ENCODE measurements at places on chromosomes 13 and 19.
A peak's percentile ranks its signal among the peaks of the same experiment; 100 is the strongest.

DNA sequence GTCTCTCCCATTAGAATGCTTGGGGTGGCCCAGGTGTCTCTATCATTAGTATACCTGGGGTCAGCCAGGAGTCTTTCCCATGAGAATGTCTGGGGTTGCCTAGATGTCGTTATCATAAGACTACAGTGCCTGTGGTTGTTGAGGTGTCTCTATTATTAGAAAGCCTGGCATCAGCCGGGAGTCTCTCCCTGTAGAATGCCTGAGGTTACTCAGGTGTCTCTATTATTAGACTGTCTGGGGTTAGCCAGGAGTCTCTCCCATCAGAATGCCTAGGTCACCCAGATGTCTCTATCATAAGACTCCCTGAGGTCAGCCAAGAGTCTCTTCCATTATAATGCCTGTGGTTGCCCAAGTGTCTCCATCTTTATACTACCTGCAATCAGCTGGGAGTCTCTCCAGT, 1541.1 kb downstream of the UQCRFS1 start:
- DNase-seq = no peak

GRCh38 chr13:48695776-48696175, 42.0 kb downstream of the CYSLTR2 start:
- DNase-seq = no peak

GRCh38 chr19:18023622-18024251, 15.8 kb downstream of the ARRDC2 start:
- DNase-seq = no peak

- no peak for DNase-seq
These were observed 141.0 kb downstream of the RAP2A start for GRCh38 chr13:97574926-97575325.

DNA sequence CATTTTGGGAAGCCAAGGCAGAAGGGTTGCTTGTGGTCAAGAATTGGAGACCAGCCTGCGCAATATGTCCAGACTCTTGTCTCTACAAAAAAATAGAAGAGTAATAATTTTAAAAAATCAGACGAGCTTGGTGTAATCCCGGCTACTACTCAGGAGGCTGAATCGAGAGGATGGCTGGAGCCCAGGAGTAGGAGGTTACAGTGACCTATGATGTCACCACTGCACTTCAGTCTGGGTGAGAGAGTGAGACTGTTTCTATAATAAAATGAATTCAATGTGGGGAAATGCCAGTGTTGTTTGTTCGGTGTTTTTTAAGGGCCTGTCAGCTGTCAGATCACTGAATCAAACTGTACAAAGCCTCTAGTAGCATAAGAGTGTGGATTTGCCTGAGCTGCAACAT, 1.2 kb upstream of the FBXL3 start:
- no peak for DNase-seq

DNA sequence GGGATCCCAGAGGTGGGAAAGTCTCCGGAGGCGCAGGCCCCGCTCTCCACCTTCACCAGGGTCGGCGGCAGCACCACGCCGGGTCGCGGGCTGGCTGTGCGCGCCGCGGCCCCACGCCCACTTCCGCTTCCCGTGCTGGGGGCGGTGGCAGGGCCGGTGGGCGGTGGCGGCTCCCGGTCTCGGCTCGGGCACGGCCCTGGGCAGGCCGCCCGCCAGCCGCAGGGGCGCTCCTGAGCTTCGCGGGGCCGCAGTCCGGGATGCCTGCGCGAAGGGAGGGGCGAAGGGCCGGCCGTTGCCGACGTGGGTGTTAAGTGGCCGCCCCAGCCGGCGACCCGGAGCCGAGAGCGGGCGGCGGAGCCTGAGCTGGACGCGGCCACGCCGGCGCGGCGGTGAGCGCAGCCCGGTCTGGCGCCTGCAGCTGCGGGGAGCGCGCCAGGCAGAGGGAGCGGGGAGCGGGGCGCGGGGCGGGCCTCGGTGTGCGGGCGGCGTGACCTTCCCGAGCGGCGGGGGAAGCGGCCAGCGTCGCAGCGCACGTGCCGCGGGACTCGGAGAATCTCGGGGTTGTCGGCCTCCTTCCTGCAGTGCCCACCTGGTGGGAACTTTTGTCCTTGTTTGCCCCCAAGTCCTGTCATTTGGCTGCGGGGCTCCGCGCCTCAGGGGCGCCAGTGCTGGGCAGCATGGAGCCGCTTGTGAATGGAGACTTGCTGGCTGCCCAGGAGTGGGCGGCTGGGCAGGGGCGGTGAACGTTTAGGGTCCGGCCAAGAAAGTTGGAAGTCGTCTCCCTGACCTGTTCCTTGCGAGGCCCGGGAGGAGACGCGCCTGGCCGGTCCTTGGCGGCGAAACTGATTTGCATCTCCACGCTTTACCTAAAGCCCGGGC, at the start of gene SLC25A15:
SLC25A15 (plus strand) TSS at position 337 of the 879 bp plus-strand sequence. CDS start 3,616 bp downstream, outside the sequence.
- DNase-seq = peak; percentile 54

- peak; percentile 81 for DNase-seq
These were observed 87.1 kb downstream of the ARHGEF7 start for GRCh38 chr13:111202156-111202621.

GRCh38 chr19:50719566-50719965, at the start of gene SHANK1:
Gene SHANK1, minus strand, starts transcription at chr19:50719802. Its CDS starts 2,883 bp downstream, at chr19:50716919.
- no peak for DNase-seq

DNA sequence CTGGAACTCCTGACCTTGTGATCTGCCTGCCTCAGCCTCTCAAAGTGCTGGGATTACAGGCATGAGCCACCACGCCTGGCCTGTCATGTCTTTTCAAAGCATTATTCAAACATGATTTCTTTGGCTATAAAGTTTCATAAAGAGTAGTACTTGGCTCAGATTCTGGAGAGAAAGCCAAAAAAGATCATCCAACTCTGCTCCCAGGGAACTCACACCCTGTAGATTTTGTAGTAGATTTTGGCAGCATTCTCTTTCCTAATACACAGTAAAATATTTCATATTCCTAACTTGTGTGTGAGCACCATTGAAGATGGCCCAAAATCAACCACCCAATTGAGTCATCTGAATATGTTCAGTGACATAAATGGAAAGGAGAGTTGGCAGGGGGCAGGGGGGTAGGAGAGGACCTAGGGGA, 48.4 kb downstream of the CAB39L start:
- no peak for DNase-seq

GRCh38 chr13:63455938-63456337, 2040.3 kb upstream of the PCDH20 start:
- DNase-seq = no peak

GRCh38 chr19:29834991-29835846, 23.4 kb downstream of the CCNE1 start:
- no peak for DNase-seq

GRCh38 chr13:99390601-99391000, 83.4 kb upstream of the GPR183 start:
- DNase-seq = no peak

DNA sequence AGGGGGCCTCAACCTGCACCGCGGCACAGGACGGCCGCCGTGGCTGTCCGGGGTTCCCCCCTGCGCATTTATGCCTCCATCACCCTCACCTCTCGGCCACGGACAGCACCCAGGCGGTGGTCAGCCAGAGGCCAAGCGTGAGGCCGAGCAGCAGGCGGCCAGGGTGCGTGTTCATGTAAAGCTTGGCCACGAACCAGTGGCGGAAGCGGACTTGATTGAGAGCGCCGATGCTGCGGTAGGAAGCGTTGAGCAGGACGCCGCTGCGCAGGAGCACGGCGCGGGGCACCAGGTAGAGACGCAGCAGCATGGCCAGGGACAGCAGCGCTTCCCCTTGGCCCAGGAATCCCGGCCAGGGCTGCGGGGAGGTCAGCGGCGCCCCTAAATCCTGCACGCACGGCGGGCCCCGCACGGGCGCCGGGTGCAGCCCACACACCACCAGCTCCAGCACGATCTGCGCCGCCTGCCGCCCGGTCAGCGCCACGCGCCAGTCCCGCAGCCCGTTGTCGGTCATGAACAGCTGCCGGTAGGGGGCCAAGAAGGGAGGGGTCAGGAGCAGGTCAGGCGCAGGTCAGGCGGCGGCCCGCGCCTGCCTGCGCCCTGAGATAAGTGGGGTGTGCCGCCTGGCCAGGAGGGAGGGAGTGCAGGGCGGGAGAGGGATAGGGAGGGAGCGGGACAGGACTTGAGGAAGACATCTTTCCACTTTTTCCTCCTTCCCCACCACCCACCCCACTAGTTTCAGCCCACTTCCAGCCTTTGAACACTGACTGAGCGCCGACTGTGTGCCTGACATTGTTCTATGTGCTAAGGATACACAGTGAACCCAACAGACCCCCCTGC, 6.5 kb downstream of the KCNN4 start:
- DNase-seq = no peak

DNA sequence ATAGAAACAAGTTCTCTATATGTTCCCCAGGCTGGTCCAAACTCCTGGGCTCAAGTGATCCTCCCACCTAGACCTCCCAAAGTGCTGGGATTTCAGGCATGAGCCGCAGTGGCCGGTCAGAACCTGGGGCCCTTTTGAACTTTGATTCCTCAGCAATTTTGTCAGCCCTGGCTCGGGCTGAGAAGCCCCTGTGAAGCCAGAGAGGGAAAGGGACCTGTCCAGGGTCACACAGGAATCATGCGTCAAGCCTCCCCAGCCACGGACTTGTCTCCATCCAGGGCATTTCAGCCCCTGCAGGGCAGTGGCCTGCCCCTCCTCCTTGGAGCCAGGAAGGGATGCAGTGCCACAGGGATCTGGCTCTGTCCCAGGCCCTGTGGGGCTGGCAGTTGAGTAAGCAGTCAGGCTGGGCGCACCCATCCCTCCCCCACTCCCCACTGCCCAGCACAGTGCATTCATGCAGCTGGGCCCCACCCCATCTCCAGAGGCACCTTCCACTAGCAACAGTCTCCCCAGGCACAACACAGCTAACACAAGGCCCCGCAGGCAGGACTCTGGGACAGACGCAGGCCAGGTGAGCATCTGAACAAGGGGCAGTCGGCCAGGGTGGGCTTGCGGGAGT, at the start of gene CAPS:
CAPS (plus strand) TSS at position 516 of the 619 bp plus-strand sequence. CDS start 153 bp downstream, outside the sequence.
- DNase-seq = peak; percentile 21

- DNase-seq = no peak
These were observed 68.4 kb downstream of the ALOX5AP start for GRCh38 chr13:30803749-30804148.

- DNase-seq = no peak
These were observed 21.6 kb upstream of the FNDC3A start for GRCh38 chr13:48954081-48954480.

DNA sequence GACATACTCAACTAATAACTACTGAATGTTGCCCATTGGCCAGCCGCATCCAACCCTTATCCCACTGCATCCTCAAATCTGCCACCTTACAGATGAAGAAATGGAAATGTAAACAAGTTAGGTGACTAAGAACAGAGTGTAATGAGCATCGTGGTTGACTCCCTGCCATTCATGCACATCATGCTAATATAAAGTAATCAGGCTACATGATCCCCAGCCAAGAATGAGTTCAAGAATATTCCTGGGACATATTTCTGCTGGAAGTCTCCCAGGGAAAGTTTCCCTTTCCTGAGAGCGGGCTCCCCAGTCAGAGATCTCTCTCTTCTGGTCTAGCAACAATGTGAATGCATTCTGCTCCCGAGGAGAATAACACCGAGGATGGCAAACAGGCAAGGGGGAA, 55.9 kb upstream of the SERP2 start:
- no peak for DNase-seq

DNA sequence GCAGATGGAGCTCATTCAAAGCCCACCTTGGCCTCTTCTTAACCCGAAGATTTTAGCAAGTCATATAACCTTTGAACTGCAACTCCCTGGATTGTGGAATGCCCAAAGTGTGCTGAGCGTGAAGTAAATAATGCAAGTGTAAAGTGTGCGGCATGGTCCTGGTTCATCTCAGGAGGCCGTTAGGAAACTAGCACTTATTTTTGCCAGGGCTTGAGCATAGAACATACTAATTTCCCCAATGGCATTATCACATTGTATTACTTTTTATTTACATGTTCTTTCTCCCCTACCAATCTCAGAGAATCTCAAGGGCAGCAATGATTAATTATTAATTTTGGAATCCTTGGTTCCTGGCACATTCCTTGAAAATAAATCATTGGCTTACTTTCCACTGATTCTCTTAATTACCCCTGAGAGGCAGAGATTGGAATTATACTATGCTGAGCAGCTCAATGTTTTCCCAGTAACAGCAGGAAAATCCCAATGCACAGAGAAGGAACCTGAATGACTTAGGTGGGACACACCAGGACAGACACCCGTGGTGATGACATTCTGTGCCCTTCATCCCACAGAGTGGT, 128.8 kb upstream of the GJB6 start:
- no peak for DNase-seq

DNA sequence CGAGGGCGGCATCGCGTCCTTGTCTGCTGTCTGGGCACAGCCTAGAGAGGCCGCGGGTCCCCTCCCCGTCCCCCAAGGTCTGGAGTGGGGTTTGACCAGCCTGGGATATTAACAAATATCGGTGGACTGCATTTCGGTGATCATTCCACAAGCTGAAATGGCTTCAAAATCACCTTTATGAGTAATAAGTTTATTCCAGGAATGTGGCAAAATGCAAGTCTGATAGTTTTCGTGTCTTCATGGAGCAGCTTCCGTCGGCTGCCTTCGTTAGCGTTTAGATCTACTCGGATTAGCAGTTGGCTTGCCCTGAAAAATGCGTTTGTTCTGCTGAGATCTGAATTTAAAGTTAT, 1.1 kb upstream of the GJA3 start:
- DNase-seq = no peak

- DNase-seq = no peak
These were observed 55.3 kb downstream of the STK24 start for GRCh38 chr13:98521461-98522247.

- DNase-seq = no peak
These were observed 14.6 kb upstream of the DNMT1 start for GRCh38 chr19:10209315-10209714.

GRCh38 chr13:110073982-110074381, 233.0 kb downstream of the COL4A1 start:
- no peak for DNase-seq

GRCh38 chr13:114112826-114113322, 19.5 kb downstream of the RASA3 start:
- DNase-seq = no peak

DNA sequence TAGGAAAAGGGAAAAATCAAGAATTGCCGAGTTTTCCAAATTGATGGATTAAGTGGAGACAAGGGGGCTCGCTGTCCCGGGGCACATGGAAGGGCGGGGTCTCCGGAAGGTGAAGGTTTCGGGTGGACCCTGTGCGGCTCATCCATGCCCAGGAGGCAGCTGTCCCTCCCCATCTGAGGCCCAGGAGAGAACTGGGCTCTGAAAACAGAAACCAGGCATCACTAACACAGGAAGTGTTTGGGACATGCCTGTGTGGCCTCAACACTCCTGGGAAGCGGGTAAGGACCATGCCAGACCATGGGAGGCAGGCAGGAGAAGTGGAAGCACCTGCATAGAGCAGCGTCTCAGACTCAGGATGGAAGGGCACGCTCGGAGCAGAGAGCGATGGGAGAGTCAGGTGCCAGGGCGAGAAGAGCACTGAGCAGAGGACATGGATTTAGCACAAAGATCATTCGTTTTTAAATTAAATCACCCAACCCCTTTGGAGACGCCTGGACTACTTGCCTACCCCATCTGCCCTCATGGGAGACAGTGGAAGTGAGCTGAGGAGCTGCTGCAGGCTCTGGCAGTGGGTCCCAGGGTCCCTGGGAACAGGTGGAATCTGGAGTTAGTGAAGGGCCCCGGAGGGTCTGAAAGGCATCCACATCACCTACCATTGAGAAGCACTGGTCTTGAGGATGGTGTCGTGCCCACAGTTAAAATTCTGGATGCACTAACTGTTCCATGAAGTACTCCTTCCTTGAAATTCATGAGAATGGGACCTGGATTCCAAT, 183.2 kb upstream of the SOX1 start:
- DNase-seq = no peak

GRCh38 chr13:98959786-98960605, 17.9 kb downstream of the DOCK9 start:
- DNase-seq = peak; percentile 97

GRCh38 chr19:882871-883497, 10.0 kb downstream of the MED16 start:
- no peak for DNase-seq
